ENCODE measurements at places on chromosomes 2 and 18.

DNA sequence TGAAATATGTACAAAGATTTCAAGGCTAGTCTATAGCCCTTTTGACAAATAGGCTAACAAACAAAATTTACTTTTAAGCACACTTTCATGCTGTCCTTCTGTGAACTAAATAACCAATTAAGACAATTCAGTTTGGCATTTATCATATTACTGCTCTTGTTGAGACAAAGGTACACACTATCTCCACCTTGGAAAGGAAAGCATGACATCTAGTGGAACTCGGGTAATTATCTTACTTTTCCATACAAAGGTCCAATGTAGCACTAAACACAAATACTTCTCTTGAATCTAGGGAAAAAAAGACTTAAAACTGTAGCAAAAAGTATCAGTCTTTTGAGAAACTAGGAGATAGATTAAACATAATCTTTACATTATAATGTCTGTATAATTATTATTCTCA, 125.0 kb upstream of the CD226 start:
- no peak for DNase-seq

DNA sequence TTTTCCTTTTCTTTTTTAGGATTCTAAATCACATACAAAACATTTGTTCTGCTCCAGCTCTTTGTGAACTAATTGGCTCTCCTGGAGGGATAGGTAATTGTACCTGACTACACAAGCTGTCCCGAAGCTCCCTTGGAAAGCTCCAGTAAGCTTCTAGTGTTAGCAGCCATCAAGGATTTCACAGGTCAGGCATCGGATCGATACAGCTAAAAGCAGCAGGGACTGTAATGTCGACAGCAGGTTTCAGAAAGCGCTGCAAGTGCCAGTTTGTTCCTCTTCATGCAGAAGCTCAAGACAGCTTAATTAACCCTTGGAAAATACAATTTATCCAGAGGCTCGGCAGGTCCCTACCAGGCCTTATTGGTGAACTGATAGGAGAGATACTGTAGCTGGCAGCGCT, 87.2 kb upstream of the VRK2 start:
- DNase-seq = no peak

DNA sequence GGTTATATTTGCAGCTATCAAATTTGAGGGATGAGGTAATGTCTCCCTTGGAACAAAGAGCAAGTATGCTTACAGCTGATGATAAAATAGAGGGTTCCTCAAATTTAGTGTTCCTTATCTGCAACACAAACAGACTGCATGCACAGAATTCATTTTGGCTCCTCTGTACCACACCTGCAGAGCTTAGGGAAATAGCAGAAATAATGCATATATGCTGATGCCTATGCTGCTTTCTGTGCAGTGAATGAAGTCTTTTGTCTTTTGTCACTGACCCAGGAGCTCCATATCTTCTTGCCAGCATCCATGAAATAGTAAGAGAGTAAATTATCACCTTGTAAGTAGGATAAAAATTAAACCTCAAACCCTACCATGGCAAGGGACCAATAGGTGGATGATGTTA, 69.8 kb downstream of the NCKAP1 start:
- no peak for DNase-seq

DNA sequence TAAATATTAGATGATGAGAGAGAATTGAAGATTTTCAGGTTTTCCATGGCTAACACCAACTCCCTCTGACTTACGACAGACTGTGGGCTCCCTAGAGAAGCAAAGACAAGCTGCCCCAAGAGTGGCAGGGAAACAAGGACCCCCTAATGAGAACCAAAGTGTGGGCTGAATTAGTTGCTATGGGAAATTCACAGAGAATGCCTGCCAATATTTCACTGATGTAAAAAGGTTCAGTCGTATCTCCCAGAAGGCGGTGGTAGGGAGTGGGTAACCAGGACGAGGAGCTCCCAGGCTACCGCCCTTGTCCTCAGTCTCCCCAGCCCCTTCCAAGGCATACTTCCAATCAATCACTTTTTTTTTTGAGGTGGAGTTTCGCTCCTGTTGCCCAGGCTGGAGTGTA, 113.6 kb downstream of the LAMA1 start:
- DNase-seq = no peak

DNA sequence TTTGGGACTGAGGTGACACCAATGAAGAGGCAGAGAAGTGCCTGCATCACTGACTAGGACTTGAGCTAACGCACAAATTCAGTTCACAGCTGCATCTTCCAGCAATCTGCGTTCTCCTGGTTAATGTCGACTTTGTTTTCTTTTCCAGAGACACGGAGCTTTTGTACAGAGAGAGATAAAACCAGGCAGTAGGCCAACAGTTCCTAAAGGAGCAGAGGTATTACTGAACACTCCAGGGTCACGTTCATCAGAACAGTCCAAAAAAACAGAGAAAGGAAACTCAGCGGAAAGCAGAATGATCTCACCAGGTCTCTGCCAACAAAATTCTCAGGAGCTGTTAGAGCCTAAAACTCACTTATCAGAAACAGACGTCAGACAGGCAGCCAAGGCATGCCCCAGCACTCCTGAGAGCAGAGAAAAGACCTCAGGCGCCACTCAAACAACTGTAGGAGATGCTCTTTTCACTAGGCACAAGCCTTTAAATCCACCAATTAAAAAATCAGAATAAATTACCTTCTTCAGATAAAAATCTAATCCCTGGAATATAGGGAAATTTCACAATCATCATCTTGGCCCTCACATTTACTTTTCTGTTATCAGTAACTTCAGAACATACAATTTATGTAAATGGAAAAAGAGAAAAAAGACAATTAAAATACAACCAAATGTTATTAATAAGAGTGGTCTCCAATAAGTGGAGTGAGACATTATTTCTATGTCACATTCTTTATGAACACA, 95.9 kb upstream of the SPTBN1 start:
- no peak for DNase-seq

DNA sequence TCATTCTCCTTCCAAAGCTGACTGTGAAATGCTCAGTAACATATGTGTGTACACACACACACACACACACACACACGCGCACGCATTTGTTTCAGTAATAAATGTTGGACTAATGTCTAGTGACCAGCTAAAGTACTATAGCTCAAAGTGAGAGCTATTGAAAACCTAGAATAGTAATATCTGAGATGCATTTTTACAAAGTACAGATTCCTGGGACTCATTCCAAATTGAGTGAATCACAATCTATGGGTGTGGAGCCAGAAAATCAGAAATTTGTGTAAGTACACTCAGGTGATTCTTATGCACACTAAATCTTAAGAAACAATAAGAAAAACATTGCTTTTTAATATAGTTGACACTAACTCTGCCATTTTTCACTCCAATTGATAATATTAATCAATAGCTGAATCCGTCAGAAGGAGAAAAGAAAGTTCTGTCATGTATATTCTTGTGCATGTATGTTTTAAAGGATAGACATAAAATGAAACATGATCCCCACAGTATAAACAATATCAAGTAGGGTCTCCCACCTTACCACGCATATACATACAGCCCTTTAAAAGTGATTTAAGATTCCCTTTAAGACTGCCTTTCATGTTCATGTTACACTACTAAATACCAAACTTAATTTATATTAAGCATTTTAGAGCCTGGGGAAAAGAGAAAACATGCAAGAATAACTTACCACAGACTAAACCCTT, 123.5 kb downstream of the ATAD2B start:
- DNase-seq = no peak

- DNase-seq = no peak
Measured at GRCh38 chr18:27135504-27136207, 49.5 kb downstream of the CHST9 start.

DNA sequence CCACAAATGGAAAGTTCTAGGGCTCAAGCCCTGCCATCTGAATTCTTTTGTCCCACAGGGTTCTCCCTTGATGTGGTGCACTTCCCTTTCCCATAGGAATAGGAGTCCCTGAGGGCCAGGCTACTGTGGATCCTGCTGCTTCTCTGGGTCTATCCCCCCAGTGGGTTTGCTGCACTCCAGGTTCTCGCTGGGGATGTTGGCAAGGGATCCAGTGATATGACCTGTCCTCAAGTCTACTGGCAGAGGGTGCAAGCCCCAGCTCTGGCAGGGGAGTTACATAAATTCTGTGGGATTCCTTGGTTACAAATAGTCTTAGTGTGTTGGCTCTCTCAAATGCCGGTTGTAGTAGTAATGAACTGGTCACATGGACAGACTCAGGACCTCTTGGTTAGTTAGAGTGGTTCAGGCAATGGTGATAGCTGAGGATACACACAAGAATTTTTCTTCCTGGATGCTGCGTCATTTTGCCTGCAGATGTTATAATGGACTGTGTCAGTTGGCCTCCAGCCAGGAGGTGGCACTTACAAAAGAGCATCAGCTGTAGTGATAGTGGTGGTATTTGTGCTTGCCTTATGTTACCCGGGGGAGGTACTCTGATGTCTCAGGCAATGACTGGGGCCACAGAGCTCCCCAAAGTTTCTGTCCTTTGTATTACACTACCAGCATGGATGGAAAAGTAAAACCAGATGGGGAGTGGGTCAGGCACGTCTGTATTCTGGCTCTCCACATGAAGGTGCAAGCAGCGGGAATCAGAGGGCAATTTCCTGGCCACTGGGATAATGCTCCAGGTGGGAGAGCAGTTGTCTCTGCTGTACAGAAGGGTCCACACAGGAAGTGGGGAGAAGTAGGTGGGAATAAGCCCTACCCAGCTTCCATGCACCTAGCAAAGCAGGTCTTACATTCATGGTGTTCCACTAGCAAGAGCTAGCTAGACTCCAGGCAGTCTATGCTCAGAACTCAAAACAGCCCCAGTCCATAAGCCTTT, 267.9 kb downstream of the SOX11 start:
- DNase-seq = no peak

DNA sequence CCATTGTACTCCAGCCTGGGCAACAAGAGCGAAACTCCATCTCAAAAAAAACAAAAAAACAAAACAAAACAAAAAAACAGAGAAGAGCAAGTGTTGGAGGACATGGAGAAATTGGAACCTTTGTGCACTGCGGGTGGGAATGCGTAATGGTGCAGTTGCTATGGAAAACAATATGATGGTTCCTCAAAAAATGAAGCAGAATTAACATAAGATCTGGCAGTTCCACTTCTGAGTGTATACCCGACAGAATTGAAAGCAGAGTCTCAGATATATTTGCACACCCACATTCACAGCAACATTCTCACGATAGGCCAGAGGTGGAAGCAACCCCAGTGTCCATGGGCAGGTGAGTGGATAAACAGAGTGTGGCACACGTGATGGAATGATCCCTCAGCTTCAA, 11.0 kb upstream of the RALB start:
- DNase-seq = no peak

GRCh38 chr2:21203976-21204375, 80.2 kb downstream of the TDRD15 start:
- DNase-seq = no peak

DNA sequence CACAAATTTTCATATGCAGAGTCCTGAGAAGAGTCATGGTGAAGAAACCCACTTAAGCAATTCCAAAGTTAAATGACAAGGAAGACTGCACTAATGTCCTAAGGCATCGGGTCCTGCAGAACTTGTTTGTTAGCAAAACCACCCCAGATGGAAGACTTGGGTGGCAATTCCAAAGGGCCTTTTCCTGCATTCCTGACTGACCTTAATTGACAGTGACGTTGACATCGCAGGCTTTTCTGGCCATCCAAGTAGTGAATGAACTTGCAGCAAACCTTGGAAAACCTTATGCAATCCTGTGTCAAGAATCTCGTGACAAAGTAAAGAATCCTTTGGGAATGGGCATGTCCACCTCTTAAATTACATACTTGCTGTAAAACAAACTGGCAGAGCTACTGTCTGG, 112.5 kb upstream of the SH3BP4 start:
- DNase-seq = no peak

- no peak for DNase-seq
Measured at GRCh38 chr18:80183273-80184050, 63.9 kb downstream of the PARD6G start.

- no peak for DNase-seq
Measured at GRCh38 chr2:235659767-235660322, 166.0 kb downstream of the AGAP1 start.

GRCh38 chr18:61699397-61700110, 193.3 kb downstream of the RNF152 start:
- no peak for DNase-seq

- no peak for DNase-seq
Measured at GRCh38 chr2:201261906-201262305, 1.6 kb downstream of the CASP8 start.

GRCh38 chr2:120482334-120482733, 136.4 kb downstream of the INHBB start:
- DNase-seq = no peak

GRCh38 chr2:203185864-203186263, 53.0 kb upstream of the CYP20A1 start:
- DNase-seq = no peak

GRCh38 chr18:78561757-78562510, 417.7 kb upstream of the SALL3 start:
- DNase-seq = no peak

GRCh38 chr2:120429586-120430500, 83.9 kb downstream of the INHBB start:
- DNase-seq = no peak

GRCh38 chr18:44974174-44974573, 293.5 kb downstream of the SETBP1 start:
- DNase-seq = no peak

DNA sequence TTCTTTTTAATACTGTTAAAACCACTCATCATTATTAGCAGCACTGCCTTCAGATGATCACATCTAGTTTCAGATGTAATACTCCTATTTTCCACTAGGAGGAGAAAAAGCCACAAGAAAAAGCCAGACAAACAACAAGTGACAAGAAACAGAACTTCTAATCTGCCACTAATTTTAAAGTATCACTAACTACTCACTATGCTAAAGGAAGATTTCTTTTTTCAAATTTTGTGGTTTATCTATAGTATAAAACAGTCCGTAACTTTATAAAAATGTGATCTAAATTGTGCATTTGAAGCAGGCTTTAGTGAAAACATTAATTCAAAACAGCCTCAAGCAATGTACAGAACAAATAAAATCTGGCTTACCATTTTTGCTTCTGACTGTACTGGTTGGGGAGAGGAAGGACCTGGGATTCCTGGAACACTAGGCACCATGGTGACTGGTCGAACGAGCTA, 56.8 kb downstream of the ATF2 start:
- no peak for DNase-seq

DNA sequence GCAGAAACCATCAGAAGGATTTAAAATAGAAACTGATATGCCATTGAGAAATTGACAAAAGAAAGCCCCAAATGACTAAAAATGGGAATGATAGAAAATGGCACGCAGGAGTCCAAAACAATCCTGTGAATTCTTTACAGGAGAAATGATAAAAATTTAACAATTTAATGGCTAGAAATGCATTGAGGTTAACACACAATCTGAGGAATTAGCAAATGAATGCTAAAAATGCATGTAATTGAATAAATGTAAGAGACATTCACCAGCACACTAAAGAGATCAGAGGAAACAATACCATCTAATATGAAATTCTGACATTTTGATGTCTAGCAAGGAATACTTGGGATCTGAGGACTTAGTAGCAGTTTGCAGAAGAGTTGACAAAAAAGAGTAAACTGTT, 37.0 kb downstream of the MARCHF4 start:
- DNase-seq = no peak

DNA sequence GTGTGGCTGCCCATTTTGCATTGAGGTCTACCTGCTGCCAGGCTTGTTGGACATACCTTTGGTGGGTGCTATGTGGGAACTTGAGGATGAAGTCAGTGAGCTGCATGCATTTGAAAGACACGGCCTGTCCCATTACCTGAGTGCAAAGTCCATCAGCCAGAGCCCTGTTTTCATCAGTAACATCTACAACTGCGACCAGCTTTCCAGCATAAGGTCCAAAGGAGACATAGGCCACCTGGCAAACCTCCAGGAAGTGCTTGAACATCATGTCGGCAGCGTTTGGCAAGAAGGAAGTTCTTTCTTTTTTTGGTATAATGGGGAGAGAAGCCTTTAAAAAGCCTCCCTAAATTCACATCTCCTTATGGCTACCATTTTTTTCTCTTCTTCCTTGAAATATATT, 143.1 kb downstream of the FAM161A start:
- DNase-seq = no peak
